Progenitor cell of endocrine pancreas (in vitro differentiated cells): ENCODE measurements at places on chromosomes 5 and 9. TPM values are rescaled to one million over a fixed set of nuclear protein-coding genes. Genes with fewer than 3 reads are reported as not detected.

Gene TSPAN17
- 37.3 and 37.5 TPM in 2 replicates for total RNA-seq

Gene SLC46A2
- not detected in 2 replicates for total RNA-seq

Gene TMED9
- total RNA-seq, result 161 and 170 TPM in 2 replicates

Gene MEIKIN
- not detected in 2 replicates for total RNA-seq

Gene SOHLH1
- total RNA-seq, result not detected in 2 replicates

Gene SPINK6
- not detected in 2 replicates for total RNA-seq

Gene TGFBR1
- 93.8 and 96.6 TPM in 2 replicates for total RNA-seq

DNA sequence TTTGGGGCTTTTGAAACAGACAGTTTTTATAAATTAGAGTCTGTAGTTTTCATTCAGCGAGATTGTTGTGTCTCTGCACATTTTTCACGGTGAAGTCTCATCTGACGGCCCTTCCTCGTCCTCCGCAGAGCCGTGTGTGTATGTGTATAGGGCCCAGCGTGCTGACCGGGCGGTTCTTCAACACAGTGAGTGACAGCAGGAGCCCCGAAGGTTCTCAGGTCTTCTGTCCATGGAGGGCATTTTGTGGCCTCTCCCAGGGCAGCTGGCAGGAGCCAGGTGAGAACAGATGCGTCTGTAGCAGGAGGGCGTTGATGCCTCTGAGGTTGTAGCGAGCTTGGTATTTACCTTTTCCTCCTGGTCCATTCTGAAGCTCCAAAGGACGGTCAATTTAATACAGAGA, 116.0 kb upstream of the LPCAT1 start:
- DNase-seq, result no peak
- H3K36me3 ChIP-seq, result no peaks in the 10 kb centered on the region
- H3K4me3 ChIP-seq, result no peak overlapping the region
- no peak overlapping the region for H3K27ac ChIP-seq
- H3K4me1 ChIP-seq, result peaks cover 3% of the 10 kb centered on the region
- H3K27me3 ChIP-seq, result peaks cover 27% of the 10 kb centered on the region

DNA sequence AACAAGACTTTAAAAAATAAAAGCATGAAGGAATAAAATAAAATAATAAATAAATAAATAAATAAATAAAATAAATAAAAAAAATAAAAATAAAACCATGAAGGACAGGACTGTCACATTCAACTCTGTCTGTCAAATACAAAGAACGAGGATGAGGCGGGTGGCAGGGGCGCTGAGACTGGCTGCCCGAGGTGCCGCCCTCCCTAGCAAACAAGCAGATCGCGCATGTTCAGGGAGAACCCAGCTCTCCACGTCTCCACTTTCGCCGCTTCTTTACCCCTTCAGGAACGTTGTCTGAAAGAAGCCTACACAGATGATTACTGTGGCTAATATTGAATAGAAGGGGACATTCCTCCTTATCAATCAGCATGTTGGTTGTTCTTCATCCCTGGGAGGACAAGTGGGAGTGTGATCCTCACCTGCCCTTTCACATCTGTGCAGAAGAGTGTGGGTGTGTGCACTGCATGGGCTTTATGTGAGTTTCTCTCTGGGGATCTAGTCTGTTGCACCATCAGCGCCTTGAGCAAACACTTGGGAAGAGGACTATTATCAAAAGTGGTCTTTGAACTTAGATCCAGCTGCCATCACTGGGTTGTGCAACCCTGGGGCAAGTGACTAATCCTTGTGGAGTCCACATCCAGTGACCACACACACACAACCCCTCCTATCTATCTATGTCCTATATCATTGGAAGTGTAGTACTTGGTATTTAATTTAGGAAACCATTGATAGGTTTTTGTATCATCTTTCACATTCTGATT, 399.2 kb downstream of the IRX2 start:
- H3K36me3 ChIP-seq, result no peaks in the 10 kb centered on the region
- H3K4me3 ChIP-seq, result no peak overlapping the region
- H3K27me3 ChIP-seq, result peaks cover 43% of the 10 kb centered on the region
- no peak for DNase-seq

DNA sequence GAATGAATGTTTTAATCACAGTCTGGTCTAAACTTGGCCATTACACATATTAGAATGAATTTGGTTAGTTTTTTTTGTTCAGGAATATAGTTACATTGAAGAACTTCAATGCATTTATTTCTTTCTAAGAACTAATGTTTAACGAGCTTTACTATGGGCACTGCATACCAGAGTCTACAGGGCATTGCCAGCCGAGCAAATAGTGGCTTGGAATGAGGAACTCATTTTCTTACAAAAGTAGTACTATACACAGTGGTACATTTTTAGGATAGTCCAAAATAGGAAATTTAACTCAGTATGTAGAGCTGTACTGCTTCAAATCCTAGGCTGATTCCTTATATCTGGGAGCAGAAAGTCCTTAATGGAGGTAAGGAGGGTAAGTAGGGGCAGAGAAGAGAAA, 155.4 kb downstream of the CARTPT start:
- no peak overlapping the region for H3K27ac ChIP-seq
- no peaks in the 10 kb centered on the region for H3K36me3 ChIP-seq
- H3K4me1 ChIP-seq, result no peaks in the 10 kb centered on the region
- no peak for DNase-seq

DNA sequence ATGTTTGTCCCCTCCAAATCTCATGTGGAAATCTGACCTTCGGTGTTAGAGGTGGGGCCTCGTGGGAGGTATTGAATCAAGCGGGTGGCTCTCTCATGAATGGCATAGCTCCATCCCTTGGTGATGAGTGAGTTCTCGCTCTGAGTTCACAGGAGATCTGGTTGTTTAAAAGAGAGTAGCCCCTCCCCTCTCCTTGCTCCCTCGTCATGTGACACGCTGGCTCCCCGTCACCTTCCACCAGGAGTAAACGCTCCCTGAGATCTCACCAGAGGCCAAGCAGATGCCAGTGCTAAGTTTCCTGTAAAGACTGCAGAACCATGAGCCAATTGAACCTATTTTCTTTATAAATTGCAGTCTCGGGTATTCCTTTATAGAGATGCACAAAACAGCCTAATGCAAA, 74.5 kb downstream of the RASEF start:
- H3K27me3 ChIP-seq, result no peaks in the 10 kb centered on the region
- peaks cover 11% of the 10 kb centered on the region for H3K4me1 ChIP-seq
- peaks cover 19% of the 10 kb centered on the region for H3K36me3 ChIP-seq
- no peak overlapping the region for H3K27ac ChIP-seq
- DNase-seq, result no peak

DNA sequence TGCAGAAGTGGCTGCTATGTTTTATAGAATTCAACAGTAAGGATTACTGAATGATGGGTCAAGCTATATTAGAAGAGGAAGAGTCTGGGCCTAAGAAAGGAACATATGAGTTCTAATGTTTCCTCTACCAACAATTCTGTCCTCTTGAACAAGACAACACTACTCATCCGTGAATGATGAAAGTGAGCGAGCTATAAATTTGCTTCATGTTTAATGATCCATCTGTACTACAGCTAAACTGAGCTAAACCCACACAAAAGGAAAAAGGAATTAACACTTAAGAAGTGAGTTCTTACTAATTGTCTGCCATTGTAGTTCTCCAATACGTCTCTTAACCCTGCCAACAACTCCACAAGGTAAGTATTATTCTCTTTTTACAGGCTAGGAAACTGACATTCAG, 204.4 kb downstream of the GLIS3 start:
- H3K27me3 ChIP-seq, result no peaks in the 10 kb centered on the region
- peaks cover 23% of the 10 kb centered on the region for H3K4me1 ChIP-seq
- peak overlapping the region; percentile 40 for H3K27ac ChIP-seq
- no peak overlapping the region for H3K4me3 ChIP-seq
- no peak for DNase-seq

DNA sequence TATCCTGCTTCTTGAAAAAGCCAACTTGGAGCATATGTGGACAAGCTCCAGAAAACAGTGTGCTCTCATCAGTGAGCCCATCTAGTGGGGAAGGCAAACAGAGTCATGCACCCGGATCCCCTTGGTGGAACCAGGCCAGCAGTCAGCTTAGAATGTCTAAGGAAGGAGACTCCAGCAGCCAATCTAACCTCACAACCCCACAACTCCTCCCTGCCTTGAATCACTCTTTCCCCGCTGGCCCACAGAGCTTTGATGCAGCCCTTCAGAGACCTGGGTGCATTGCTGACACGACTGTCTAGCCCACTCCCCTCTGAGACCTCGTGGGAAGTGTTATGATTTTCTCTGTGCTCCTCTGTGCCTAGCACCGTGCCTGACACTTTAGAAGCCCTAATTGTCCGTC, 623.7 kb downstream of the BNC2 start:
- H3K4me1 ChIP-seq, result peaks cover 13% of the 10 kb centered on the region
- H3K36me3 ChIP-seq, result no peaks in the 10 kb centered on the region
- H3K27ac ChIP-seq, result no peak overlapping the region
- H3K27me3 ChIP-seq, result no peaks in the 10 kb centered on the region
- no peak for DNase-seq

DNA sequence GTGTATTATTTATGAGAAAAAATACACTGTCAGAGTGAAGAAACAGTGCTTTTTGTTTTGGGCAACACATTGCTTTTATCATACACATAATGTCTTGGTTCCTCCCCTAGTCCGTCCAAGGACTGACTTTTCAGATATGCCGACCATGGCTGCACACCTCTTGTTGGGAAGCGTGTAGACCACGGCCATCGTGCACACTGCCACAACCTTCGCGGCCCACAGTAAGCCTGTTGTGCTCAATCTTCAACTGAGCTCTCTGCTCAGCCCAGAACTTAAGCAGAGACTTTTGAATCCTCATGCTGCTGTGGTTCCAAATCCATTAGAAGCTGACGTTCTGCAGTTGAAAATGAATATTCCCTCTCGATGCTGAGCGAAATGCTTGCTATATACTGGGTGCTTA, 157.6 kb upstream of the IRX2 start:
- peaks cover 4% of the 10 kb centered on the region for H3K4me1 ChIP-seq
- DNase-seq, result no peak
- H3K27me3 ChIP-seq, result peaks cover 55% of the 10 kb centered on the region
- no peak overlapping the region for H3K27ac ChIP-seq
- no peaks in the 10 kb centered on the region for H3K36me3 ChIP-seq
- no peak overlapping the region for H3K4me3 ChIP-seq

GRCh38 chr5:176386491-176386890, 1.9 kb downstream of the NOP16 start:
- no peak for DNase-seq
- peak overlapping the region; percentile 43 for H3K4me3 ChIP-seq
- H3K36me3 ChIP-seq, result peaks cover 8% of the 10 kb centered on the region
- H3K4me1 ChIP-seq, result peaks cover 16% of the 10 kb centered on the region

DNA sequence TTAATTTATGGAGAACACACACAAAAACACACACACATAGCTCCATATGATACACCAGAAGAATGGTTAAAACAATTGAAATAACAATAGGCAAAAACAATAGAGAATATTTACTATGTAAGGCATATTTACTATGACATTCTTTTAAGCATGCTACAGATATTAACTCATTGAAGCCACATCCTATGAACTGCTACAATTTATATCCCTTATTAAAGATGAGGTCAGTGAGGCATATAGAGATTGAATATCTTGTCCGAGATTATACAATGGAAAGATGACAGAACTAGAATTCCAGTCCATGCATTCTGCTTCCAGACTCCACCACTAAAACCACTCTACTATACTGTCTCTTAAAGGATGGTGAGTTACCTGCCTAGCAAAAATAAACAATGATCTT, 60.7 kb downstream of the ADAMTS12 start:
- no peak overlapping the region for H3K27ac ChIP-seq
- no peaks in the 10 kb centered on the region for H3K36me3 ChIP-seq
- no peak for DNase-seq
- no peak overlapping the region for H3K4me3 ChIP-seq
- no peaks in the 10 kb centered on the region for H3K27me3 ChIP-seq

DNA sequence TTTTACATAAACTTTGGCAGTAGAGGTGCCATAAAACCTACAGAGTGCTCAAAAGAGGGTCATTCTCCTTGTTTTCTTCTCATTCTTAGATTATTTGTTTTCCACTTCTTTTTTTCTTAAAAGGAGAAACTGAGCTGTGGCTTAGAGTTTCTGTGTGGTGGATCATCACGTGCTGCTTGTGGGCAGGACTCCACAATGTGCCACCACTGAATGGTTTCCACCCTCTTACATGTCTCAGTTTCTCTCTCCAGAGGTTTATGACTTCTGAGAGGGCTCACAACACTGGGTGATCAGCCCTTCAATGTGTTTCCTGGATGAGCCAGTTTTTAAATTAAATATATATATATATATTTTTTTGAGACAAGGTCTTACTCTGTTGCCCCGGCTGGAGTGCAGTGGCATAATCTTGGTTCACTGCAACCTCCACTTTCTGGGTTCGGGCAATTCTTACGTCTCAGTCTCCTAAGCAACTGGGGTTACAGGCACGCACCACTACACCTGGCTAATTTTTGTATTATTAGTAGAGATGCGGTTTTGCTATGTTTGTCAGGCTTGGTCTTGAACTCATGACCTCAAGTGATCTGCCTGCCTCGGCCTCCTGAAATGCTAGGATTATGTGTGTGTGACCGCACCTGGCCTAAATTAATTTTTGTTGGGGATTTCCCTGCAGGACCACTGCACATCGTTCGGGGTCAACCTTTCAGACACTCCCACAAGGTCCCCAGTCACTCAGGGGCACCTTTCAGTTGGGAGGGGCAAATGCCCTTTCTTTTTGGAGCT, 3.1 kb upstream of the UNC13B start:
- peaks cover 17% of the 10 kb centered on the region for H3K4me1 ChIP-seq
- H3K27me3 ChIP-seq, result no peaks in the 10 kb centered on the region
- H3K36me3 ChIP-seq, result peaks cover 2% of the 10 kb centered on the region

DNA sequence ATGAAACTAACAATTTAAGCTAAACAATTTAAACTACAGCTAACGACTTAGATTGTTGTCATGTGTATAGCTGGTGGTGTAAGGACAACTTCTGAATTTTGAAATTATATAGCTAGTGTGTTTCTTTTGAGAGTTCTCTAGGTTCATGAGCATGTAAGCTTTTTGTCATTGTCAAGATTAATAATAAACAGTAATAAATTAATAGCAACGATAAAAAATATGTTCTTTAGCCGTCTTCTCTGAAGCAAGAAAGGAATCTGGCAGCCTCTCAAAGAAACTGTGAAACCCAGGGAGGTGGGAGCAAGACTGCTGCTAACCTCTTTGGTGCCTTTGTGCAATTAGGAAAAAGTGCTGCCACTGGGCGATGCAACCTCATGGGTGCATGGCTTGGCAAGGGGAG, 59.4 kb downstream of the SREK1 start:
- H3K36me3 ChIP-seq, result peaks cover 1% of the 10 kb centered on the region
- no peak for DNase-seq
- no peak overlapping the region for H3K27ac ChIP-seq
- no peaks in the 10 kb centered on the region for H3K4me1 ChIP-seq
- H3K4me3 ChIP-seq, result no peak overlapping the region

- DNase-seq, result no peak
- peak overlapping the region; percentile 5 for H3K27ac ChIP-seq
- no peaks in the 10 kb centered on the region for H3K36me3 ChIP-seq
- no peak overlapping the region for H3K4me3 ChIP-seq
Observed at GRCh38 chr5:4420177-4420576, 720.0 kb upstream of the ADAMTS16 start.
